Natural killer cell (primary cell): ENCODE measurements at places on chromosomes 4 and X. TPM values are rescaled to one million over a fixed set of nuclear protein-coding genes. Genes with fewer than 3 reads are reported as not detected.

GAGE1 gene
- total RNA-seq, result not detected

TSC22D3 gene
- 1,053 TPM for total RNA-seq

LEF1 gene
- total RNA-seq, result 24.5 TPM

RAP2C gene
- 66.4 TPM for total RNA-seq

TSPAN5 gene
- 6.8 TPM for total RNA-seq

GPR82 gene
- total RNA-seq, result 0.77 TPM

UBE2D3 gene
- total RNA-seq, result 624 TPM

SPANXA1 gene
- total RNA-seq, result not detected

BMX gene
- not detected for total RNA-seq

SLC30A9 gene
- 23.1 TPM for total RNA-seq

DNA sequence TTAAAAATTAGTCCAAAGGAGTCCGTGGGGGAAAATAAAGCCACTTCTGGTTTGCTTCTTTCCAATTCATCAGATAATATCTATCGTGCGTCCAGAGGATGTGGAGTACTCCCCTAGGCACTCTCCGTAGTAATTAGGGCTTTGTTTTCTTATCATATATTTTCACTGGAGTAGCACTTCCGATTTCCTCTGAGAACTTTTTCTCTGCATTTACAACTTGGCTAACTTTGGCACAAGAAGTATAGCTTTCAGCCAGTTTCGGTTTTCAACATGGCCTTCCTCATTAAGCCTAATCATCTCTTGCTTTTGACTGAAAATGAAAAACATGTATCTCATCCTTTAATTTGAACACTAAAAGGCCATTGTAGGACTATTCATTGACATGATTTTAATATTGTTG lies 80.5 kb downstream of the CASP3 start:
- DNase-seq, result no peak

GRCh38 chr4:73387552-73387951 lies 16.5 kb upstream of the ALB start:
- no peak for DNase-seq

- no peak for DNase-seq
Observed at GRCh38 chrX:41257801-41258200, 76.2 kb upstream of the DDX3X start.

- no peak for DNase-seq
Observed at GRCh38 chr4:129094347-129094746, 1.0 kb upstream of the SCLT1 start.

GRCh38 chr4:110869862-110870572 lies 247.1 kb upstream of the PITX2 start:
- no peak for DNase-seq

DNA sequence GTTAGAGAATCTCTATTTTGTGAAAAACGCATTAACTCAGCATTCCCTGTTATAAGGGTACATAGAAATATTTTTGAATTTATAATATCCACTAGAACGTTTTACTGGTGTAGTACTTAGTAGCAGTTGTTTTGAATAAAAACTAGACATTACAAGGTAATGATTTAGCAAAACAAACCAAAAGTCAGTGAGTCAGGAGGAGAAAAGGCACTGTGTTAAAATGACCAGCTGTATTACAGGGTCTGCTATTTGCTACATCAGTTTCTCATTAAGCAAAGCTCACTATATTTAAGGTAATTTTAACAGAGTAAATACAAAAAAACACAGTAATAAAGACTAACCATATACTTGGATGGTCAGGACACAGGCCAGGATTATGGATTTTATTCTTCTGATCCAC lies 152.8 kb downstream of the RASL11B start:
- DNase-seq, result no peak

DNA sequence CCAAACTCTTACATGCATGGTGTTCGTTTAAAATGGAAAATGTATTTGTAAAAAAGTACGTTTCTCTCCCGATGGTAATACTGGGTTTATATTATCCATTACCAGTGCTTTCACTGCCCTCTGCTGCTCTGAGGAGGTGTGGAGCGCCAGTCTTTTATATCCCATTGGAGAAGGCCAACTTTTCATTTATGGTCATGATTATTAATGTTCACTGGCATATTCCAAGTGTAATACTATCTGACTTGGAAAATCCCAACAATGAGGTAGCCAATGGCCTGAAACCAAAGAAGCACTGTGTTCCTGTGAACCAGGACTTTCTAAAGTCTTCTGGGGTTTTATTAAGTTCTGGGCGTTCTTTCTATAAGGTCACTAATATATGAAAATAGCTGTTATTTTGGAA lies 80.7 kb downstream of the SYNPO2 start:
- DNase-seq, result no peak

DNA sequence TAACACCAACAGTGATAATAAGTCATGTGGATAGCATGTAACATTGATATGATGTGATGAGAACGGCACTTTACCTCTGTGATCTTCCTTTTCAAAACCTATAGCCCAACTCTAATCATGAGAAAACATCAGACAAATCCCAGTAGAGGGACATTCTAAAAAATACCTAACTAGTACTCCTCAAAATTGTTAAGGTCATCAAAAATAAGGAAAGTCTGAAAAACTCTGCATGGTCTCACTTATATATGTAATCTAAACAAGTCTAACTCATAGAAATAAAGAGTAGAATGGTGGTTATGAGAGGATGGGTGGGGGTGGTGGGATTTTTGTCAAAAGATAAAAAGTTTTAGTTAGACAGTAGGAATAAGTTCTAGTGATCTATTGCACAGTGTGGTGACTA lies 243.9 kb upstream of the GRIA3 start:
- no peak for DNase-seq

GRCh38 chr4:52904421-52904820 lies 42.3 kb downstream of the RASL11B start:
- DNase-seq, result no peak

GRCh38 chr4:93416344-93417128 lies 412.0 kb upstream of the ATOH1 start:
- no peak for DNase-seq

DNA sequence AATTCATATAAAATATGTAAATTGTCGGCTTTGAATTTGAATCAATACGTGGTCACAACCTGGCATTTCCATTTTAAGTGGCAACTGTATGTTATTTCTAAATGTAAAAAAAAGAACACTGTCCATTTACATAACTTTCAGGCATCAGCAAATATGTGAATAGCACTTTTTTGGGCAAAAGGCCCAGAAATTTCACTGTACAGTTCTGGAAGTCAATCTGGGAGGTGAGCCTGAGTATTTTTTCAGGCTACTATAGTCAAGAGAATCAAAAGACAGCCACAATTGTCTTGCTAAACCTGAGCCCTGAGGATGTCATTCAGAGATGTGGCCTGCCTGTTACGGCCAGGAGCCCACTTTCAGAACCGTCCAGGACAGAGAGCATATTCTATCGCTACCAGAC lies 543.9 kb upstream of the MAGEB2 start:
- DNase-seq, result no peak

- DNase-seq, result peak; percentile 7
Observed at GRCh38 chr4:786861-787300, 39.0 kb downstream of the CPLX1 start.

- no peak for DNase-seq
Observed at GRCh38 chr4:70634482-70634881, 5.9 kb downstream of the ENAM start.

DNA sequence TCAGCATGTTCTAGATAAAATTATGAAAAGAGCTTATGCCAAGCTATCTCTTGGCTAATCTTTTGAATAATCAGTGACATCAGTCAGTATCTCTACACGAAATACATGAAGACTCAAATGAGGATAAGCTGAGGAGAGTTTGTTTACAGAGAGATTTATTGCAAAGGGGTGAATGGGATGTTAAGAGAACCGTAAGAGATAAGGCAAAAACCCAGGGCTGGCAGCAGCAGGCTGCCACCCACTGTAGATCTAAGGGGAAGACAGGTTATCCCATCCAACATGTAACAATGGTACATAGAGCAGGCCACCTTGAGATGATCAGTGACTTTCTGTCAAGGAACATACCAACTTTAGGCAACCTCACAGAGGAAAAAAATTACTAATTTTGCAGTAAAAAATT lies 432.1 kb upstream of the NR3C2 start:
- DNase-seq, result no peak

- DNase-seq, result no peak
Observed at GRCh38 chr4:147717878-147718277, 14.0 kb upstream of the ARHGAP10 start.

- no peak for DNase-seq
Observed at GRCh38 chr4:161650812-161651211, 513.0 kb downstream of the FSTL5 start.

GRCh38 chr4:113882668-113883067 lies 96.8 kb downstream of the ARSJ start:
- DNase-seq, result no peak

- no peak for DNase-seq
Observed at GRCh38 chrX:40550066-40550465, 30.7 kb upstream of the ATP6AP2 start.
